ENCODE measurements at places on chromosomes 5 and 9.

DNA sequence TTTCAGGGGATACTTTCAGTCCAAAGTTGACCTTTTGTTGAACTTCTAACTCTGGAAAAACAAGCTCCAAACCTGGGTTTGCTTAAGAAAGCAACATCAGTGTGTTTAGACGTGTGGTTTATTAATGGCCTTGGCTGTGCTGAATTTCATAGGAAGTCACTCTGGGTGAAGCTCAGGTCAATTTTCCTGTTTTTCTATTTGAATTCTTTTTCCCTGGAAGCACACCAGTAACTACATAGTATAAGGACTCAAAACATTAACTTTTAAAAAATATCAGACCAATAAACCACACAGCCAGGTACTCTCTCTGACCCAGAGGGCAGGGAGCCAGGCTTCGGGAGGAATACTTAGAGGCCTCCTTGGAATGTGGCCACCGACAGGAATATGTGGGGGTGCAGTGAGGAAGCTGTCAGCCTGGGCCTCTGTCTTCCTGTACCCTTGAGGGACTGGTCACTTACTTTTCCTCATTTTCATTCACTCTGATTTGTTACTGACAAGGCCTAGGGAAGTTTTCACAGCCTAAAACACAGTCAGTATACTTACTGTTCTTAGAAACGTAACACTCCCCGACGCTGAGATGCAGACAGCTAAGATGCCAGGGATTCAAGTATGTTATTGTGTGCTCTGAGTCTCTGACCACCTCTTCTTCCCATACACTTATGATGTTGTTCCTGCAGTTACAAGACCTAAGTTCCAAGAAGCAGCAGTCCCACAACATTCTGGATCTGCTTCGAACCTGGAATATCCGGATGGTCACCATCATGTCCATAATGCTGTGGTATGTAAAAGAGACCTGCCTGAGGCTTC, 18.9 kb downstream of the SLC22A5 start:
- no peak for DNase-seq

DNA sequence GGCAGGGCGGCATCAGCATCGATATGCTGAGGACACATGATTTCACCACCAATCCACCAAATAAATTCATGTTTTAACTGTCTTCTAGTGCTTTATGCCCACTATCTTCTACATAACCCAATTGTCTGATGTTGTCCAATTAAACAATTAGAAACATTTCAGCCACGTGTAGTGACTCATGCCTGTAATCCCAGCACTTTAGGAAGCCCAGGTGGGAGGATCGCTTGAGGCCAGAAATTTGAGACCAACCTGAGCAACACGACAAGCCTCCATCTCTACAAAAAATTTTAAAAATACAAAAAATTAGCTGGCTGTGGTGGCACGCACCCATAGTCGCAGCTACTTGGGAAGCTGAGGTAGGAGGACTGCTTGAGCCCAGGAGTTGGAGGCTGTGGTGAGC, 128.1 kb downstream of the MYO10 start:
- DNase-seq = peak; percentile 68

GRCh38 chr9:331197-331596, 116.5 kb downstream of the DOCK8 start:
- DNase-seq = no peak

DNA sequence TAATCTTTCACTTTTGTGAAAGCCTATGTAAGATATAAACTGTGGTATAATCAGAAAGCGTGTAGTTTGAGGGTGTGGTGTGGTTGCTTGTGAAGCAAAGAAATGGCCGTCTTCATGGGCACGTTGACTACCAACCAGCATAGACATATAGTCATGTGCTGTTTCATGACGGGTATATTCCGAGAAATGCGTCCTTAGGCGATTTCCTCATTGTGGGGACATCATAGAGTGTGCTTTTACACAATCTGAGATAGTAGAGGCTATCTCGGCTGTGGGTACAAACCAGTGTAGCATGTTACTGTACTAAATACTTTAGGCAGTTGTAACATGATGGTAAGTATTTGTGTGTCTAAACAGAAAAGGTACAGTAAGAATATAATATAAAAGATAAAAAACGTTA, 79.7 kb upstream of the LRRC70 start:
- DNase-seq = no peak

DNA sequence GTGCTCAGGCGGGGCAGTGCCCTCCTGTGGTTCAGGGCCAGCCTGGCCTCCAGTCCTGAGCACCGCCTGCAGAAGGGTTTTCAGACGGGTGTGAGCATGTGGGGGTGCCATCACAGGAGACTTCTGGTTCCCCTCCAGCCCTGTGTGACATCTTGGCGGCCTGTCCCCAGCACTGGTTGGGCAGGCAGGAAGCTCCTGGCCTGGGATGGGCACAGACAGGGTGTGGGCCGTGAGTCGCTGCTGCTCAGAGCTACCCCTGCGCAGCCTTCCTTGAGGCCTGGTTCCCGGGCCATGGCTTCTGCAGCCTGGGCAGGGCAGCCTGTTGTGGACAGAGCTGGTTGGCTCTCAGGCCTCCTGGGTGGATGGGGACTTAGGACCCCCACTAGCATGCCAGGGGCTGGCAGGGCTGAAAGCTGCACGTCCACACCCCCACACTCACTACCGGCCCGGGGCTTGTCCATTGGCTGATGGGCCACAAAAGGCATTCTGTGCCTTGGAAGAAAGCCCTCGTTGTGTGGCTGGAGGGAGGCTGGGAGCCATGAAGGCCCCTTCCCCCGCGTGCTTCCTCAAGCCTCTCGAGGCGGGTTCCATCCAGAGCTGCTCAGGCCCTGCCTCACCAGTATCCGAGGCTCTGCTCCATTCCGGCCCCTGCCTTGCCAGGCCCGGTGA, 58.7 kb downstream of the RXRA start:
- peak; percentile 37 for DNase-seq

GRCh38 chr5:95256991-95257390, 27.9 kb downstream of the MCTP1 start:
- no peak for DNase-seq

DNA sequence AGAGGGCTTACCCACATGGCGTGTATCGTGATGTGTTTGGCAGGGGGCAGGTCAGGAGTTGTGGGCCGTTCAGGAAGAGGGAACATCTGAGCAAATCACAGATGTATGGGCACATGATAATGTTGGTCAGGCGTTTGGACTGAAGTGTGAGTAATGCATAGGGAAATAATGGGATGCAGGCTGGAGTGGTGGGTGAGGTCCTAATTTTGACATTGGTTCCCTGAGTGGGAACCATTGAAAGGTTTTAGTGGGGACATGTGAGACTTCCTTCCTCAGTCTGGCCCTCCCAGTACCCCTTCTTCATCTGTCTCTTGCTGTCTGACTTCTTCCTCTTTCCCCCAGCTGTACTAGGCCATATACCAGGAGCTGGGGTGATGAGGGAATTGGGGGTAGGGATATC, 7.6 kb downstream of the OTULIN start:
- DNase-seq = no peak

GRCh38 chr9:110809038-110809595, 140.5 kb downstream of the MUSK start:
- no peak for DNase-seq

- DNase-seq = no peak
Observed at GRCh38 chr5:141511771-141512325, 23.0 kb downstream of the PCDHGC5 start.

- DNase-seq = no peak
Observed at GRCh38 chr9:101639311-101639710, 44.5 kb upstream of the PPP3R2 start.

DNA sequence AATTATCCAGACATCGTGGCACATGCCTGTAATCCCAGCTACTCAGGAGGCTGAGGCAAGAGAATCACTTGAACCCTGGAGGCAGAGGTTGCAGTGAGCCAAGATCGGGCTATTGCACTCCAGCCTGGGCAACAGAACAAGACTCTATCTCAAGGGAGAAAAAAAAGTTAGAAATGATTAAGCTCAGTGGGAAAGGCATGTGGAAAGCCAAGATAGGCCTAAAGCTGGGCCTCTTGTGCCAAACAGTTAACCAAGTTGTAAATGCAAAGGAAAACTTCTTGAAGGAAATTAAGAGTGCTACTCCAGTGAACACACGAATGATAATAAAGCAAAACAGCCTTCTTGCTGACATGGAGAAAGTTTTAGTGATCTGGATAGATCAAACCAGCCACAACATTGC, 43.0 kb downstream of the TBCA start:
- DNase-seq = no peak

- no peak for DNase-seq
Observed at GRCh38 chr9:123998970-123999621, 12.5 kb upstream of the LHX2 start.

- no peak for DNase-seq
Observed at GRCh38 chr5:58090704-58091103, 369.2 kb downstream of the PLK2 start.

GRCh38 chr5:153902016-153902415, 136.7 kb downstream of the FAM114A2 start:
- no peak for DNase-seq

DNA sequence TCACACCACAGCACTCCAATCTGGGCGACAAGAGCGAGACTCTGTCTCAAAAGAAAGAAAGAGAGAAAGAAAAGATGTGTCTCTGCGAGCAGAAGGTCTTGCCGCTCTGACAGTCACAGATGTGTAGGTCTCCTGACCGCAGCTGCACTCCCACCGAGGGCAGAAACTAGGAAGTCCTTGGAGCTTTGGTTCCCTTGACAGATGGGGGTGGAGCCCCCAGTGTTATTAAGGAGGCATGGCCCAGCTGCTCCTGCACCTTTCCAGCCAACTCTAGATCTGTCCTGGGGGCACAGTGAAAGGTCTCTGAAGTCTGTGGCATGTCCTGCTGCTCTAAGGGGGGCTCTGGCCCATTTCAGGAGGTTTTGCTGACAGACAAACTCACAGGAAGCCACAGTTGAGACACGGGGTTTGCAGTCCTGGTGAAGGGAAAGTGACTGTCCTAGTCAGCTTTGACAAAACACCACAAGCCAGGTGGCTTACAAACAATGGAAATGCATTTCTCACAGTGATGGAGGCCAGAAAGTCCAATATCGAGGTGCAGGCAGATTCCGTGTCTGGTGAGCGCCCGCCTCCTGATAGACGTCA, 9.0 kb upstream of the DIPK1B start:
- no peak for DNase-seq

DNA sequence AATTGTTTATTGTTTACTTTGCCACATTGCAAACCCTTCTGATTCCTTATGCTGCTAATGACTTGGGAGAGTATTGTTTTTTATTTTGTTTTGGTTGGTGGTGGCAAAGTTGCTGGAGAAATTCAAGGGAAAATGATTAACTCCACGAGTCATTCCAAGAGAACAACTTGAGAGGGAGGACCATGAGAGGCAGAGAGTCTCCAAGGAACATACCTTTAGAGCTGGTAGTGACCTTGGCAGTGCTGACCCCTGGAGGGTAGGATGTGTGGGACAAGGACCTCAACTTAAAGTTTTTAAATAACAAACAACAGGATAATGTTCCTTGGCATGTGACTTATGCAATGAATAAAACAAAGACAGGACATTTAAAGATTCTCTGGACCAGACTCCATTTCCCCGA, 139.7 kb downstream of the LRRC70 start:
- no peak for DNase-seq

DNA sequence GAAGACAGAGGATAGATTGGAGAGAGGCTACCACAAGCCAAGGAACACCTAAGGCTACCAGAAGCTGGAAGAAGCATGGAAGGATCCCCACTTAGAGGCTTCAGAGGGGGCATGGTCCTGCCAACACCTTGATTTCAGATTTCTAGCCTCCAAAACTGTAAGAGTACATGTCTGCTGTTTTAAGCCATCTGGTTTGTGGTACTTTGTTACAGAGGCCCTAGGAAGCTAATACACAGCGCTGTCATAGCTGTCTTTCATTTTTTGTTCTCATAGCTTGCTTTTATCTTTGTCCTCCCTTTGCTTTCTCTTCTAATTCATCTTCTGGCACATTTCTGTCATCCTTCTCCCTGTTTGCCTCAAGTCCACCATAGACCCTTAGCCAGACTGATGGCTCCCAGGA, 104.5 kb downstream of the ATP10B start:
- no peak for DNase-seq

DNA sequence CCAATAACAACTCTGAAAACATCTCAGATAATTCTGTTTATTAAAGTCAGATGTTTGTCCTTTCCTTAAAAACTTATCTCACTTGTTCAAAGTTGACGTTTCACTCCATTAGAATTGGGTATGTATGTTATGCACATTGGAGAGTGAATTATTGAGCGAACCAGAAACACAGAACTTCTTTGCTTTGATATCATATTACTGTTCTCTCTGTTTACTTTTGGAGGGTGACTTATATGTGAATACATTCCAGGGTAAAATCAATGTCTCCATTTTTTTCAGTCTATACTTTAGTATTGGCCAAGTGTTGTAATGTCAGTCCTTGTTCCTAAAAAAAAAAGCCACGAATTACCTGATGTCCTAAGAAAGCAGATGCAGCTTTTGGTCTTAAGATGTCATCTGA, 307.4 kb downstream of the CSNK1G3 start:
- DNase-seq = no peak

- DNase-seq = peak; percentile 89
Observed at GRCh38 chr5:159817262-159818029, 98.8 kb upstream of the ADRA1B start.

DNA sequence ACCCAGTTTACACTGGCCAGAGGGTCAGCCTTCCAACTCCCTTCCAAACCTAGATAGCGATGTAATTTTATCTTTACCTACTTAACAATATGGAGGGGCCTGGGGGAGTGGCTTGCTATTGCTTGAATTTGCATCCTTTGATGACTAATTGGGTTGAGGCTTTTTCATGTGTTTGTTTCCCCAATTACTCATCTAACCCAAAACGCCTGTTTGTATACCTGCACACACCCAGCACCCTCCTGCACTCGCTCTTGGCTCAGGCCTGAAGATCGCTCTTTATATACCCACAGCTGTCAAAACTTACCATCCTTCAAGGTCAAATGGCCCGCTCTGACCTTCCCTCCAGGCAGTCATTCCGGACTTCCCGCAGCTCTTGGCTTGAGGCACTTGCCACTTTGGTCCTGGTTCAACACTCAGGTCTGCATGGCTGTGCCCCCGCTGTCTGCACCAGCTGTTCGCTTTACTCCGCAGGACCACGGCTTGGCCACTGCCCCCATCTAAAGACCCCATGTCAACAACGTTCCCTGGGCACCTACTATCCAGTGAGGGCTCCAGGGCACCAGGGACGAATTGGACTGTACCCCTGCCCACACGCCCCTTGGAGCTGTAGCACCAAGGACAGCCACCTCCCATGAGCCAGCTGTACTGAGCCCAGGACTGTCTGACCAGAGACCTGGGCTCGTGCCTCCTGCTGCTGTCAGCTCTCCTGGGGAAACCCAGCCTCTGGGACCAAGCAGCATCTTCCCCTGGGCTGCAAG, 76.1 kb upstream of the ADAMTS2 start:
- no peak for DNase-seq

GRCh38 chr9:124370896-124371582, 44.2 kb downstream of the PSMB7 start:
- DNase-seq = peak; percentile 49

- DNase-seq = peak; percentile 81
Observed at GRCh38 chr5:892394-893136, at the start of the genes BRD9 and TRIP13. Gene BRD9, minus strand, starts transcription at chr5:892801. Its CDS starts 144 bp downstream, at chr5:892657. Gene TRIP13, plus strand, starts transcription at chr5:892884. Its CDS starts 115 bp downstream, at chr5:892999.

DNA sequence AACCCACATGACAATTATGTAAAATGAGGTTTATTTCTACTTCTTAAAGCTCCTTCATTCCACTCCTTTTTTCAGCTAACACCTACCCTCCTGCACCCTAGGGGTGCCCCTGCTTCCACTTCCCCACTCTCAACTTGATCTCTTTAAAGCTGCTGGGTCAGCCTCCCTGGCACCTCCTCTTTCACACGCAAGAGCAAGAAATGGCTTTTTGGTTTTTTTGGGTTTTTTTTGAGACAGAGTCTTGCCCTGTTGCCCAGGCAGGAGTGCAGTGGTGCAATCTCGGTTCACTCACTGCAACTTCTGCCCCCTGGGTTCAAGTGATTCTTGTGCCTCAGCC, 64.4 kb downstream of the SUSD1 start:
- no peak for DNase-seq

GRCh38 chr5:69148981-69149675, 17.8 kb upstream of the CCNB1 start:
- DNase-seq = peak; percentile 56

Measured in epithelial cell of esophagus (primary cell).